ENCODE measurements at places on chromosomes 16 and 17.

DNA sequence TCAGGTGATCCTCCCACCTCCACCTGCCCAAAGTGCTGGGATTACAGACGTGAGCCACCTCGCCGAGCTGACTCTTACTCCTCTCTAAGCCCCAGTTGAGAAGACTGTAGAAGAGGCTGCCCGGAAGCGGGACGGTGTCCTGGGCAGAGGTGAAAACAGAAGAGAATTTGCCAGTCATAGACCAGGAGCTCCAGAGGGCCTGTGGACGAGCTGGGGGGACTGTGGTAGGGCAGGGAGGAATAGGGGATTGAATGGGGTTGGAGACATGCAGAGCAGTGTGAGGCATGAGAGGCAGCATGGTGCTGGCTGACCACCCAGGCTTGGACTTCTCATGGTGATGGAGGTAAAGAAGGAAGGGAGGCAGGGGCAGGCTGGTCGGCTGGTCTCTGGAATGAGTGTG lies 17.1 kb upstream of the PHB1 start:
- H3K27ac ChIP-seq, result no peak overlapping the region
- no peaks in the 10 kb centered on the region for H3K36me3 ChIP-seq
- no peak for DNase-seq
- H3K4me1 ChIP-seq, result no peaks in the 10 kb centered on the region
- H3K27me3 ChIP-seq, result peaks cover 29% of the 10 kb centered on the region
- no peak overlapping the region for H3K4me3 ChIP-seq

- H3K36me3 ChIP-seq, result no peaks in the 10 kb centered on the region
- peak; percentile 47 for DNase-seq
- peaks cover 5% of the 10 kb centered on the region for H3K27me3 ChIP-seq
- H3K4me3 ChIP-seq, result no peak overlapping the region
These were observed 60.4 kb downstream of the ZDHHC7 start for GRCh38 chr16:84950906-84951305.

DNA sequence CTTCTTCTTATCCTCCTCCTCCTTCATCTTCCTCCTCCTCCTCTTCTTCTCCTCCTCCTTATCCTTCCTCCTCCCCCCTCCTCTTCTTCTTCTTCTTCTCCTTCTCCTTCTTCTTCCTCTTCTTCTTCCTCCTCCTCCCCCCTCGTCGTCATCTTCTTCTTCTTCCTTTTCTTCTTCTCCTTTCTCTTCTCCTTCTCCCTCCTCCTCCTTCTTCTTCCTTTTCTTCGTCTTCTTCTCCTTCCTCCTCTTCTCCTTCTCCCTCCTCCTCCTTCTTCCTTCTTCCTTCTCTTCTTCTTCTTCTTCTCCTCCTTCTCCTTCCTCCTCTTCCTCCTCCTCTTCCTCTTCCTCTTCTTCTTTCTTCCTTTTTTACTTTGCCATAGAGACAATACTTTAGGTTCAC lies 5.1 kb upstream of the KRT23 start:
- no peaks in the 10 kb centered on the region for H3K4me1 ChIP-seq
- H3K27me3 ChIP-seq, result peaks cover 33% of the 10 kb centered on the region
- no peaks in the 10 kb centered on the region for H3K36me3 ChIP-seq
- no peak overlapping the region for H3K4me3 ChIP-seq
- no peak overlapping the region for H3K27ac ChIP-seq

DNA sequence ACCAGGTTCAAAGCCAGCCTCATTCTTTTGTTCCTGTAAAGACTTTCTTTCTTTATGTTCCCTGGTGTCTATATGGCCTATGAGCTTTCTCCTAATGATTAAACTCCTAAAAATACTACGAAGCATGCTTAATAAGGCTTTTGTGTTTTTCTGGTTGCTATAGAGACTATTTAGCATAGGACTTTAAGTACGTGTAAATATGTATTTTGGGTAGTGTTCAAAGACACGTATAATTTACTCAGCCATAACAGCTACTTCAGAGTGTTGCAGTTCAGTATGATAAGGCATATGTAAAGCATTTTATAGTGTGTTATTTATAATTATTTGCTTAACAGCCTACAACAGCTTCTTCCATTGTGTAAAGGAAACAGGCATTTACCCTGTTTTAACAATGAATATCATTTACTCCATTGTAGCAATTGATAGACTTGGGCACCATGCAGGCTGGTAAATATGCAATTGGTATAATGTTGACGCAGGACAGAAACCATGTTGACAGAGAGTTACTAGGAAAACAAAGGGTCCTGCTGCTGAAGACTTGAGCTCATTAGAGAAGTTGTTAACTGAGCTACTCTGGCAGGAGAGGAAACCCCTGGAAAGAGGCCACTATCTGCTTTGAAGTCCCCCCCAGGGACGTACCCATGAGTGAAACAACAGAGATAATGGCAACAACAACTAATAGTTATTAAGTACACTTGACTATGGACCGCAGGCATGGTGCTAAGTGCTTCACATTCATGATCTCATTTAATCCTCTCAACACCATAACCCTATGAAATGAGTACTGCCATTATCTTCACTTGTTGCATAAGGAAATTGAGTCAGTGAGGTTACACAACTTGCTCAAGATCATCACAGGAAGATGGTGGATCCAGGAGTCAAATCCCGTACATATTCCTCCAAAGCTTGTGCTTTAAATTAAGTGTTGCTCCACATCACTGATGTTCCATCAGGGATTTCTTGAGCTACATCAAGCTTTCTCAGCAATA lies 342.2 kb upstream of the DYNLRB2 start:
- DNase-seq, result no peak
- no peak overlapping the region for H3K27ac ChIP-seq
- peaks cover 4% of the 10 kb centered on the region for H3K27me3 ChIP-seq
- H3K4me3 ChIP-seq, result no peak overlapping the region
- H3K36me3 ChIP-seq, result no peaks in the 10 kb centered on the region

GRCh38 chr16:72902206-72902605 lies 145.7 kb downstream of the ZFHX3 start:
- H3K27ac ChIP-seq, result no peak overlapping the region
- H3K27me3 ChIP-seq, result no peaks in the 10 kb centered on the region
- DNase-seq, result no peak

DNA sequence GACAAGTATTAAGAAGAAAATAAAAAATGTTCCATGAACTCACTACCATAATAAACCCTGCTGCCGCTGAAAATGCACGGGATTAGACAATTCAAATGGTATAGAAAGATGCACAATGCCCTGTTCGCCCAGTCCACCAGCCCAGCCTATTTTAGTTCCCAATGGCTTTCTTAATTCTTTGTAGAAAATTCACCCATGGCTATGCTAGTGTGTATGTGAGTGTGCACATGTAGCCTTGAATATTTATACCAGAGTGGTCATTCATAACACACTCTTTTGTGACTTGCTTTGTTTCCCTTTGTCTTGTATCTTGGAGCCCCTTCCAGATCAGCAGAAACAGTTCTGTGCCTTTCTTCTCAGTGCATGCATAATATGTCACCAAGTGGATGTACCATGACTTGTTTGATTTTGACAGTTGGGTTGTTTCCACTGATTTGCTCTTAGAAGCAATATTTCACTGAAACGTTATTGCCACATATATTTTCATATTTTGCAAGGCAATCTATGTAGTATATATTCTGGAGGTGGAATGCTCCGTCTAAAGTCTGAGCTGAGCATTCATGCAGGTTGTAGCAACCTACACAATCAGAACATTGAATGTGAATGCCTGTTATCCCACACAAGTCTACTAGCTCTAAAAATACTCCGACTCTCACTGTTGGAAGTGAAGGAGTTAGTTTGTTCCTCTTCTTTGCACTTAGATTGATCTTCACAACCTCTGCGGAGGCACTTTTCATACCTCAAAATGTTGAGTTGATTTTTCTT lies 383.0 kb upstream of the EEF2KMT start:
- no peak overlapping the region for H3K4me3 ChIP-seq
- H3K36me3 ChIP-seq, result no peaks in the 10 kb centered on the region
- no peak for DNase-seq
- no peaks in the 10 kb centered on the region for H3K4me1 ChIP-seq
- H3K27me3 ChIP-seq, result no peaks in the 10 kb centered on the region

DNA sequence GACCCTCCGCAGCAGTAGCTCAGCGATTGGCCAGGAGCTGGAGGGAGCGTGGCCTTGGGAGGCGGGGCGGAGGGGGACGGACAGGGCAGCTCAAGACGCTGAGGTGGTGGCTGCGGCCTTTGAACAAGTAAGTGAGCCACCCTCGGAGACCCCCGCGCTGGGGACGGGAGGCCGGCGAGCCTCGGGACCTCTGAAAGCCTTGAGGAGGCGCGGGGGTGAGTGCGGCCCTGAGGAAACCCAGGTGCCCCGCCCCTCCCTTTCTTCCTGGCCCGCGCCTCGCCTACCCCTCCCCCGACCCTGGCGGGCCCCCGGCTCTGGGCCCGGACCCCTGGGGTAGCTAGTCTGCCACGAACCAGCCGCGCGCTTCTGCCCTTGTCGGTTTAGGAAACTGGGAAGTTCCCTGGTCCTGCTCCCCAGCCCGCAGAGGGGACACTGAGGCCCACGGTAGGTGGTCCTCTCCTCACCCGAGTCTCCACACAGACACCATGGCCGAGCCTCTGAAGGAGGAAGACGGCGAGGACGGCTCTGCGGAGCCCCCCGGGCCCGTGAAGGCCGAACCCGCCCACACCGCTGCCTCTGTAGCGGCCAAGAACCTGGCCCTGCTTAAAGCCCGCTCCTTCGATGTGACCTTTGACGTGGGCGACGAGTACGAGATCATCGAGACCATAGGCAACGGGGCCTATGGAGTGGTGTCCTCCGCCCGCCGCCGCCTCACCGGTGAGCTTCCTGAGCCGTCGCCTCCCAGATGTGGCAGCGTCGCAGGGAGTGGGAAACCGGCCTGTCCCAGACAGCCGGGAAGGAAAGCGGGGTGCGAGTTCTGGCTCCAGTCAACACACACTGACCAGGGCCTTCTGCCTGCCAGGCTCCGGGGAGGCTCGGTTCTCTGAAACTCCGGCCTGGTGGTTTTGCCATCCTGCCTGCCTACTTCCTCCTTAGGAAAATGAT lies at the start of gene MAPK7:
Gene MAPK7, plus strand, starts transcription at position 83 of the 945 bp plus-strand sequence. Its CDS starts 403 bp downstream, at position 486.
- DNase-seq, result no peak
- H3K36me3 ChIP-seq, result peaks cover 36% of the 10 kb centered on the region
- peaks cover 39% of the 10 kb centered on the region for H3K4me1 ChIP-seq
- peak within 1 kb of the TSS; percentile 92 for H3K4me3 ChIP-seq

GRCh38 chr16:84751947-84752346 lies 52.1 kb downstream of the USP10 start:
- peaks cover 30% of the 10 kb centered on the region for H3K36me3 ChIP-seq
- H3K27ac ChIP-seq, result peak overlapping the region; percentile 77
- no peak for DNase-seq
- no peaks in the 10 kb centered on the region for H3K27me3 ChIP-seq

DNA sequence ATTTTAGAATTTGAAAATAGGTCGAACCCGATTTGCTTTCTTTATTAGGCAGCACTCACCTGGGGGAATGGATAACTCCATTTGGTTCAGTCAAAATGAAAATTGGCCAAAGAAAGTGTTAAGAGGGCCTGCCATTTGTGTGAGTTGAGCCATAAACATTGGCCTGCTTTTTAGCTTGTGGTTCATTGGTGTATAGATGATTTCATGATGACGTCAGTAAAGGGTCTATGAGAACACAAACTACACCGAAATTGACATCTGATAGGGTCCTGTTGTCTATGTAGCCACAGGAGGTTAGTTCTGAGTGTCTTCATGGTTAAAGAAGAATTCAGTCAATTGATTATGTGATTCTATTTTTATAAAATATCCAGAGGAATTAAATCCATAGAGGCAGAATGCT lies 1001.5 kb upstream of the EEF2KMT start:
- no peak overlapping the region for H3K4me3 ChIP-seq
- H3K4me1 ChIP-seq, result no peaks in the 10 kb centered on the region
- no peak for DNase-seq
- no peaks in the 10 kb centered on the region for H3K36me3 ChIP-seq

GRCh38 chr17:49497148-49498028 lies 2.3 kb downstream of the NGFR start:
- peaks cover 24% of the 10 kb centered on the region for H3K4me1 ChIP-seq
- H3K36me3 ChIP-seq, result no peaks in the 10 kb centered on the region
- H3K4me3 ChIP-seq, result peak overlapping the region; percentile 29
- no peak overlapping the region for H3K27ac ChIP-seq

GRCh38 chr17:33142705-33143299 lies 150.3 kb downstream of the ASIC2 start:
- H3K36me3 ChIP-seq, result no peaks in the 10 kb centered on the region
- no peaks in the 10 kb centered on the region for H3K27me3 ChIP-seq
- H3K27ac ChIP-seq, result no peak overlapping the region
- DNase-seq, result no peak

DNA sequence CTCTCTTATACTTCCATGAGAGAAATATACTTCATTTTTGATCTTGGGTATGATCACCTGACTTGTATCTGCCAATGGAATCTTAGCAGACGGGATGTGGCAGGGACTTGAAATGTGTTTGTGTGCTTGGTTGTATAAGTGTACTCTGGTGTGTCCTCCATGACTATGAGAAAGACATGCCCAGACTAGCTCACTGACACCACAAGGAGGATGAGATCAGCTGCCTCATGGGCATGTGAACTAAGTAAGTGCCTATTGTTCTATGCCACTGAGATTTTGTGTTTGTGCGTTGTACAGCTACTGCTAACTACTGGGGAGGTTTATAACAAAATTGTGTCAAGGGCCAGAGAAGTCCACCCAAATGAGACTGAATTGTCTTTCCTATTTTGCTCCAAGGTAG lies 402.2 kb upstream of the SALL1 start:
- H3K4me1 ChIP-seq, result no peaks in the 10 kb centered on the region
- H3K36me3 ChIP-seq, result no peaks in the 10 kb centered on the region
- DNase-seq, result no peak
- no peaks in the 10 kb centered on the region for H3K27me3 ChIP-seq

GRCh38 chr17:75088465-75089417 lies 987 bp downstream of the SLC16A5 start:
- H3K27ac ChIP-seq, result peak overlapping the region; percentile 27
- H3K36me3 ChIP-seq, result no peaks in the 10 kb centered on the region
- no peaks in the 10 kb centered on the region for H3K27me3 ChIP-seq
- no peak for DNase-seq
- H3K4me3 ChIP-seq, result peak overlapping the region; percentile 75

GRCh38 chr16:88769617-88770460 lies 15.2 kb downstream of the PIEZO1 start:
- H3K27ac ChIP-seq, result no peak overlapping the region
- no peak overlapping the region for H3K4me3 ChIP-seq
- peak; percentile 34 for DNase-seq
- peaks cover 51% of the 10 kb centered on the region for H3K4me1 ChIP-seq
- peaks cover 10% of the 10 kb centered on the region for H3K36me3 ChIP-seq
- no peaks in the 10 kb centered on the region for H3K27me3 ChIP-seq

DNA sequence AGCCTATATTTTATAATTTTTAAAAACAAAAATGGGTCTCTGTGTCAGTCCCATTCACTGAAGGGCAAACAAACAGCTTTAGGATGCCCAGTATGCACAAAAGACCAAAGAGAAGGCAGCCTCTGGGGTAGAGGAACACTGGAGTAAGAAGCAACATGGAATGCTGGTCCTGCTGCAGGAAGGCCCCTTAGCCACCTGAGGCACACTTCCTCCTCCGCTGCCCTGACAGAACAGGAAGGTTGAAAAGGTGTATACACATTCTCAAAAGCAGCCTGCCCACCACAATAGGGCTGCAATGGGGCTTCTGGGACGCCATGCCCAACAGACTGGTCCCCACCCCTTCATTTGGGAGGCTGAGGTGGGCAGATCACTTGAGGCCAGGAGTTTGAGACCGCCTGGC lies 19.5 kb downstream of the TOM1L2 start:
- H3K4me1 ChIP-seq, result peaks cover 20% of the 10 kb centered on the region
- H3K27ac ChIP-seq, result no peak overlapping the region
- H3K36me3 ChIP-seq, result peaks cover 23% of the 10 kb centered on the region
- H3K27me3 ChIP-seq, result no peaks in the 10 kb centered on the region
- no peak for DNase-seq

All from activated CD4-positive, alpha-beta memory T cell treated with anti-CD3 and anti-CD28 coated beads, Interleukin-2, amount 10 ng/mL, durations not matched to agents 7 days and 5 days (primary cell).